Hepatocyte (in vitro differentiated cells): ENCODE measurements at places on chromosomes 7 and 10.
A peak's percentile ranks its signal among the peaks of the same experiment; 100 is the strongest.

DNA sequence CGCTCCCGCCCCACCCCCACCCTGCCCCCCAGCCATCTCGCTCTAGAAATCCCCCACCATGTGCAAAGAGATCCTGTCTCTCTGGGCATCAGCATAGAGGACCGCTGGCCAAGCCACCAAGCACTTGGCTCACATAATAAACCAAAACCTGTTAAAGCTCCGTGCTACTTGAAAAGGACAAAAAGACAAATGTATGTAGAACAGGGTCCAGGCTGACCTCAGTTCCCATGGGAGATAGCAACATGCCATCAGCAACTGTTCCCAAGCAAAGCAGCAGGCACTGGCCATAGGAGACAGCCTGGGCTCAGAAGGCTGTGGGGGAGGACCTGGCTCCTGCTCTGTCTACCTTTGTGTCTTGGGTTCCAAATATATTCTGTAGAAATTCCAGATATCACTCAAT, 38.4 kb upstream of the GDF10 start:
- DNase-seq: no peak

DNA sequence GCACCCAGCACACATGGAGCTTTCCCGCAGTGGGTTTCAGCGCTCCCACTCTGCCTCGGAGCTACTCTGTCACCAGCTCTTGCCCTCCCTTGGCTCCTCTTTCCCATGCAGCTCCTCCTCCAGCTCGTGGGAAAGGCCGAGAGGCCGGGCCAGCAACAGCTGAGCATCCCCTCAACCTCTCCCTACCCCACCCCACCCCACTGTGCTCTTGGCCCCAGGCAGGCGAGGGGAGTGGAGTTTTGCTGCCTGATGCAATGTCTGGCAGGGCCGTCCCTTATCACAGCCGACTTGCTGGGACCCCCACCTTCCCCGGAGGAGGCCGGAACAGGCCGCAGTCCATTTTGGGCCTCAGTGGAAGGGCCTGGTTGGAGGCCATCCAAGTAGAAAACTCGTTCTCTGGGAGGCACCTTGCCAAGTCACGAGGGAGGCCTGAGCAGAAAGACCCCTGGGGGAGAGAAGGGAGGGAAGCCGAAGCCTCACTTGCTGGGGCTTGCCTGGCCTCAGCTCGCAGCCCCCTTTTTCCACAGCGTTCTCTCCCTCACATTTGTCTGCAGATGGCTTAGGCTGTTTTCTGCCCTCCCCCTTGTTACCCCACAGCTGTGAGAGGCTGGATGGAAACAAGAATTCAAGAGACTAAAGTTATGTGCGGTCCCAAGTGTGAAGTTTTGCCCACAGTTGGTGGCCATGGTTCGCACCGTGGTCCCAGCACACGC, 35.3 kb downstream of the CHST3 start:
- DNase-seq: peak; percentile 80

DNA sequence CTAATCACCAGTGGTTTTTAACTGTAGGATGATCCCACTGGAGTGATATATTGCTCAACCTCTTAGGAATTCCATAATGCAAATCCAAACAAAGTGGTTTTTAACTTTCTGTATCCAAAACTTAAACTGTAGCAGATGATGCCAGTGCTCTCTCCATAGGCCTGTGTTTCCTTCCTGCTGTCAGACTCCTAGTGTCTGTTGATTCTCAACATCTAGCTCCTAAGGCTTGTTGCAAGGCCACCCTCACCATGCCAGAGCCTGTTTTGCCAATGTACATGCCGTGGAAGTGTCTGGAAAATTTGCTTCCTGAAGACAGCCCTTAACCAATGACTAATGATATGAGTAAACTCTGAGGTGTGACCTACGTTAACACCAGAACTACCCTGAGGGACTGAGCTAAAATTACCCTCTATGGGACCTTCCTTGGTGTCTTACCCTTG, 39.3 kb downstream of the C1GALT1 start:
- DNase-seq: peak; percentile 29

DNA sequence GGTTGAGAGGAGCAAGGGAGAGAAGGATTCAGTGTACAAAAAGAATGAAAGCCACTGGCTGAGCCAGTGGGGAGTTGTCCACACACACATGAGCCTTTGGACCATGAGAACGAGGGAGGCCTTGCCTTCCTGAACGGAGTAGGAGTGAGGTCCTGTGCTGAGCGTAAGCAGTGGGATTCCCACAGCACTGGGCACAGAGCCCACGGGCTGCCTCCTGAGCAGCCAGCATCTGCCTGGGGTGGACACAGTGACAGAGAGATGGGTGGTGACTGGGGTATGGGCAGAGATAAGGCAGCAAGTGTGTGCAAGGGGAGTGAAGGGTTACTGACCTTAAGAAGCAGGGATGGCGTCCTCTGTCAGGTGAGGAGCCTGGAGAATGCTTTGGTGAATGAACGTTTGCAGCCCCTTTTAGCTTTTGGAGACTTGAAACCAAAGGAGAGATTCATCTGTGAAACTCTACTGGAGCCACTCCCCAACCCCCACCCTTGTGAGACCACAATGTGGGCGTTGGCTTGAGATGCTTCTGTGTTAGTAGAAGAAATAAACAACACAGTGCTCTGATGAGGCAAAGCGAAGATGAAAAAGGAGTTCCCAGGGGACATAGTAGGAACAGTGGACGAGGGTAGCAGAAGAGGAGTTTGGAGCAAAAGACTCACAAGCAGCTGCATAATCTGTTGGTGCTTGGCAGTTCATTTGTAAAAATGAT, 56.5 kb downstream of the FIGNL1 start:
- DNase-seq: no peak

- no peak for DNase-seq
Measured at GRCh38 chr10:93333278-93333978, 148.7 kb downstream of the MYOF start.

DNA sequence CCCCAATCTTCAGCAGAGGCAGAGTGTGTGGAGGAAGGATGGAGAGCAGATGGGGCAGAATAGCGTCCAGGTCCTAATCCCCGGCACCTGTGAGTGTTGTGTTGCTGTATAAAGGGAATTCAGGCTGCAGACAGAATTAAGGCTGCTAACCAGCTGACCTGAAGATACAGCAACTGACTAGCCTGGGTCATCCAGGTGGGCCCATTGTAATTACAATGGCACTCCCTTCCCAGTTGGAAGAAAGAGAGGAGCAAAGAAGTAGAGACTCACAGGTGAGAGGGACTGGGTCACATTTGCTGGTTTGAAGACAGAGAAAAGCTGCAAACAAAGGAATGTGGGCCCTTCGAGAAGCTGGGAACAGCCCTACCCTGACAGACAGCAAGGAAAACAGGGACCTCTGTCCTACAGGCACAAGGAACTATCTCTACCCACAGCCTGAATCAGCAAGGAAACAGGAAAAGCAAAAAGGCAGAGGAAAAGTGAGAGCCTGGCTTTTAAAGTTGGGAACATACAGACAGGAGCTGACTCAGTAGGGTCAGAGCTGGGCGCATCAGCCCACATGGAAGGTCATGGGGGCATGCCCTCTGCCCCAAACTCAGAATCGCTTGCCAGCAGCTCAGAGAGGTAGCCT, 11.6 kb upstream of the TMEM72 start:
- no peak for DNase-seq

DNA sequence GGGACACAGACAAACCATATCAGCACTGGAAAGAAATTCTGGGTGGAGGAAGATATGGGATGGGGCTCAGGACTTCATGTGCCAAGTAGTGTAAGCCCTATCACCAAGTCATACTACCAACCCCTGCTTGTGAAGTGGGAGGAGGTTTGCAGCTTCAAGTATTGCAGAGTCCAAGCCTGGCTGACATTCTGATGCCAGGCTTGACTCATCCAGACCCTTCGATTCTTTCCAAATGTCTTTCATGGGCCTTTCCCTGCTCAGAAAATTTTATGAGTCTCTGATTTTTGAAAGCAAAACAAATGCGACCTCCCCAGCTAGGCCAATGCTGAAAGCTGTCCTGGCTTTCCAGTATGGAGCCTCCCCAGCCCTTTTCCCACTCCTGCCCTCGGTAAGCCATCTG, 45.1 kb upstream of the SMNDC1 start:
- no peak for DNase-seq

- no peak for DNase-seq
Measured at GRCh38 chr7:96266580-96266979, 55.3 kb downstream of the SLC25A13 start.

- DNase-seq: no peak
Measured at GRCh38 chr7:93914581-93915066, 6.9 kb upstream of the GNG11 start.

GRCh38 chr7:154353355-154353767, 301.2 kb downstream of the DPP6 start:
- no peak for DNase-seq

GRCh38 chr7:100722480-100723212, 2.4 kb downstream of the EPO start:
- no peak for DNase-seq

DNA sequence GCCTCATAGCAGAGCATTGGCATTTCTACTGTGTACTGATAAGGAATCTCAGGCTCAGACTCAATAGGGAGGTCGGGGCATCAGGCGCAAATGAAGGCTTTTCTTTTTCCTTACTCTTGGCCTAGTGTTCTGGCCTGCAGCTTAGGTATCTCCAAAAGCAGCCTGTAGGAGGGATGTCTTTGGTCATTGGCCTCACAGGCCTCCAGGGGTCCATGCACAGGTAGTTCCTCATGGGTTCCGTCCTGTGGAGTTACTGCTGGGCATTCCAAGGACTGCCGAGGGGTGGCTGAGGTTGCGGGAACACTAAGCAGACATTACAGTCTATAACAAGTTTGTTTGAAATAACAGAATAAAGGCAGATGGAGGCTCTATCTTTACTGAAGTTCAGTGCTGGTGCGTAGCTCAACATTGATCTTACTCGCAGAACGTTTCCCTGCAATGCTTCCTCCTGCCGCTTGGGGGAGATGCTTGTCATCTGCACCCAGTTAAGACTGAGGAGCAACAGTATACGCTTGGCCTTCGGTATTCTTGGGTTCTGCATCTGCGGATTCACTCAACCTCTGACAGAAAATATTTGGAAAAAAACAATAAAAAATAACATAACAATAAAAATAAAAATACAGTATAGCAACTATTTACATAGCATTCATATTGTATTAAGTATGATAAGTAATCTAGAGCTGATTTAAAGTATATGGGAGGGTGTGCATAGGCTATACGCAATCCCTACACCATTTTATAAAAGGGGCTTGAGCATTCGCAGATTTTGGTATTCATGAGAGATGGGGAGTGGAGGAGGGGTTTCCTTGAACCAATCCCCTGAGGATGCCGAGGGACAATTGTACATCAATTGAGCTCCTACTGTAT, 58.9 kb downstream of the SH2D4B start:
- peak; percentile 44 for DNase-seq

DNA sequence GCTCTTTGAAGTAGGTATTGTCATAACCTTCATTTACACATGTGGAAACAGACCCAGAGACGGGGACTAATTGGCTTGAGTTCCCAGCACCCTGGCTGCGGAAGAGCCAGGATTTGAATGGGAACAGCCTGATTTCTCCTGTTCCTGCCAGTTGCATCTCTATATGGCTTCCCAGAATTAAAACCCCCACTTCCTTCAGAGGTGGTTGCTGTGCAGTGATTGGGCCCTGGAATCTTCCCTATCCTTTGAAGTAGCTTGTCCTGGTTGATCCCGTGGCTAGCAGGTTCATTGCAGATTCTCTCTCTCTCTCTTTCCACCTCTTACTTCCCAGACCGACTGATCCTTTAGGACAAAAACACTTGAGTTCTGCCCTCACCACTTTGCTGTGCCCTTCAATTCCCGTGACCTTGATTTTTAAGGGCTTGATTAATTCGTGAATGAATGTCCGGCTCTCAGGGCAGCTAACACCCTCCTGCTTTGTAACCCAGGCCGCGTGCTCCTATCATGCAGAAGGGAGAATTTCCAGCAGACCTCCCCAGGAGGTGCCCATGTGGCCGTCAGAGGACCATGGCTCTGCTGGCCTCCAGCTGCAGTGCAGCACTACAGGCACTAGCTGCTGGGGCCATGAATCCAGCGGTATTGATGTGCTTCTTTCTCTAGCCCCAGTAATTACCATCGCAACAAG, 120.6 kb upstream of the AGK start:
- no peak for DNase-seq

GRCh38 chr10:106424981-106425380, 739.5 kb downstream of the SORCS1 start:
- no peak for DNase-seq

GRCh38 chr7:157784979-157785441, 448.2 kb downstream of the DNAJB6 start:
- no peak for DNase-seq

DNA sequence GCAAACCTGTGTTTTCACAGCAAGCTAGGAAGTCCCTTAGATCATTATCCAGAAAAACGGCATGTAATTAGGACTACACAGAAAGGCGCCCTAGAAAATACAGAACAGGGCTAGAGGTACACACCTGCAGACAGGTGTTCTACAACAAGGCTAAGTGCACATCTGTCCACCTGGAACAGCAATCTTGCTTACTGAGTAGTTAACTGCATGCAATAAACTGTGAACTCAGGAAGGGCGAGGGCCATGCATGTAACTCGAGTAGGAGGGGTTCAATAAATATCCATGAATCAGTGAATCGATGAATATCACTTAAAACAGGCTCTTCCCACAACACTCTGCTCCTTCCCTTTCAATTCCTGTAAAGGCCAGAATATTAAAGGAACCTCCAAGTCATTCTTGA, 22.0 kb downstream of the FAM171A1 start:
- DNase-seq: no peak

DNA sequence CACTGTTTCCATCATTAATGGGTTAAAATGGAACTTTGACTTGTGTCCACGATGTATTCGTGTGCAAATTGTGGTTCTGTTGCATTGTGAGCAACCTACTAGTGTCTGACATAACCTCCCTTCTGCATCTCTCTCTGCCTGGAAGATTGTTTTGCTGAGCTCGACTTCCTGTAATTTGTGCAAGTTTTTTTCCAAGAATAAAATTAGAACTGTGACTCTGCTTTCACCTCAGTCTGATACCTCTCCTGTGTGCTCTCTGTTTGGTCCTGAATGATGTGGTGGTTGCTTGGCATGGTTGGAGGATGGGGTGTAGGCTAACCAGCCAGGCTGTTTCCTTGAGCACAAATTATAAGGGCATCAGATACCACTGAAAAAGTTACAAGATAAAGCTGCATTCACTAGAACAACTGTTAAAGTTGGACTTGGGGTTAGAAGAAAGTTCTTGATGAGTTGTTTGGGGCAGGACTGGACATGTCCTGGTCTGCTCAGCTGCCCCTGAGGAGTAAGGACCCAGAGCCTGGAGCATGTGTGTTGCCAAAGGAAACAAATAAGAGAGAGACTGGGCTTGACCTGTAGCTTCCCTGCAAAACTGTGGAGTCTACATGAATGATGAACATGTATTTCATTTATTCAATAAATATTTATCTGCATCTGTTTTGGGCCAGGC, 1.9 kb upstream of the VOPP1 start:
- DNase-seq: no peak

DNA sequence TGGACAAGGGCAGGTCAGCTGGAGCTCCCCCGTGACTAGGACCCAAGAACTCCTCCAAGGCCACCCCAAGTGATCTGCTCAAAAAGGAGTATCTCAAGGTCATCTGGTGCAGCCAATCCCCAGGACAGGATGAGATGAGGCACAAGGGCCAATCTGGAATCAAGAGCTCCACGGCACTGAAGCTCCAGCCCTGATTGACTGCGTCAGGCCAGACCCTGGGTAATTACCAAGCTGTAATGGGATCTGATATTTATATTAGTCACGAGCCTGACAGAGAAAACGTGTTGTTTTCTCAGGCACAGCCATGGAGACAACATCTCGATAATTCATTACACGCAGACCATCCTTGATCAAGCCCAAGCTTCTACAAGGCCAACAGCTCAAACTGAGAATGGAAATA, 4.2 kb downstream of the KCNMA1 start:
- DNase-seq: no peak

- no peak for DNase-seq
Measured at GRCh38 chr7:94450044-94450697, 55.5 kb downstream of the COL1A2 start.
